ENCODE measurements at places on chromosomes 7 and 10.

- DNase-seq = no peak
Measured at GRCh38 chr10:129800796-129801340, 163.2 kb downstream of the EBF3 start.

- no peak for DNase-seq
Measured at GRCh38 chr7:50762337-50762736, 20.4 kb downstream of the GRB10 start.

GRCh38 chr7:126103582-126103981 lies 1149.2 kb downstream of the GRM8 start:
- no peak for DNase-seq

- DNase-seq = no peak
Measured at GRCh38 chr7:28065308-28065707, 115.3 kb downstream of the JAZF1 start.

DNA sequence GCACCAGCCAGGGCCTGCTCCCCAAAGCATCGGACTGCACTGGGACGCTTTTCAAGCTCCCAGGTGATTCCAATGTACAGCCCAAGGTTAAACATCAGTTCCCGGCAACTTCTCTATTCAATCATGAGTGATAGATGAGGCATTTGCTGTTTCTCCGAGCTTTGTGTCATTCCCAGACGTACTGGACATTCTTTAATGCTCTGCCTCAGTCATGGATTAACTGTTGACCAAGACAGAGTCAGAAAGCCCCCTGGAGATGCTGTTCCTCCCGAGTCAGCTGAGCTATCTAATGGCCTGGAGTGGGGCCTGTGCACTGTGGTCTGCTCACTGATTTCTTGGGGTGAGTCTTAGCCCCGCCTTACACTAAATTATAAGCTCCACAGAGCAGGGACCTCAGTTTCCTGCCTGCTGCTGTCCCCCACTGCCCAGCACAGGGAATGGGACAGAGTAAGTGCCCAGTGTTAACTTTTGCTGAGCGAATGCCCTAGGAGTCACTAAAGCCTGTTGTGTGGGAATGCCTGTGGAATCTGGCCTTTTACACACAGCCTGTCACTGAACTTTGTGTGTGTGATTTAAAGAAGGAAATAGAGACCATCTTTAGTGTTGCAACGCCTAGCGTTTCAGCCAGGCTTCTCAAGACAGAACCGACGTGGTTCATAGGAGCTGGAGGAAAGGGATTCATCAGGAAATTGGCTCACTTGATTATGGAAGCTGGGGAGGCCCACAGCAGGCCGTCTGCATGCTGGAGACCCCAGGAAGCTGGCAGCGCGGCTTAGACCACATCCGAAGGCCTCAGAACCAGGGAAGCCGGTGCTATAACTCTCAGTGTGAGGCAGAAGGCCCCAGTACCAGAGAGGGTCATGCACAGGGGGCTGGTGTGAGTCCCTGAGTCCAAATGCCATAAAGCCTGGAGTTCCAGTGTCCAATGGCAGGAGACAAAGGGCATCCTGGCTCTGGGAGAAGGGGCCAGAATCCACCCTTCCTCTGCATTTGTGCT lies 29.3 kb upstream of the RNF32 start:
- DNase-seq = no peak

GRCh38 chr10:116602648-116603400 lies 12.1 kb downstream of the PNLIPRP1 start:
- DNase-seq = no peak

DNA sequence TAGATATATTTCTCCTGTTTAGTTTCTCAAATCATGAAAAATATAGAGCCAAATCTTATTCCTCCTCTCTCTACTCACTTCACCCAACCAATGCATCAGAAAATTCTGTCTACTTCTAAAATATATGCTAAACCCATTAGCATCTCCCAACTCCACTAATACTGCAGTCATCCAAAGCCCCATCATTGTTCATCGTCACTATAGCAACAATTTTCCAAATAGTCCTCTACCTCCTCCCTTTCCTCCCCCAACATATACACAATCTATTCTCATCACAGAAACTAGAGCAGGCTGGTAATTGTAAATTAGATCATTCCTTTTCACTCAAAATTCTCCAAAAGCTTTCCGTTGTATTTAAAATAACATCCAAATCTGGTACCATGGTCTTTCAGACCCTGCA lies 38.4 kb upstream of the C10orf120 start:
- DNase-seq = no peak
